NCI-H187 treated with DMSO at 0.1 percent for 48 hours (cell line): ENCODE measurements at places on chromosomes 6 and 20.

DNA sequence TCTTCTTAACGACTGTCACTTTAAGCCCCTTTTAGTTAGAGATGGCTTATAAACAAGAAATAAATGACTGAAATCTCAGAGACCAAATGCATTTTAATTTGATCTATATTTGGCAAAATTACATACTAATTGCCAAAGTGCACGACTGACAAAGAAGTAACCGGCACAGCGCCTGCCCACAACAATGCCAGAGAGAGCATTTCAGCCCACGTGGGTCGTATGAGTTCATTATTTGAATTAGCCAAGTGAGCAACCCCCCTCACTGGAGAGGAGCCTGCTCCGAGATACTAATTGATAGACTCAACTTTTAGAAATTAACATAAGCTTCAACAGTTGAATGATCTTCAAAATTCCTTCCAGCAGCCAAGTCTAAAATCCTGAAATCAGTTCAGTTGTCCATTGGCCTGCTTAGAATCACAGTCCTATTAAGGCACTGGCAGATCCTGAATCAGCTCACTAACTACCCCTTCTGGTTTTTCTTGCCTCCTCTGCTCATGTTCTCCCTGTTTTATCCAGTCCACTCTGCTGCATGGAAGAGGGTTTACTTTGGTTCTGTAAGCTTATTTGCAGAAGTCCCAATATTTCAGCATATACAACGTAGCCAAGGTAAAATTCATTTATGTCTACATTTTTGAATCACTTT lies 519.1 kb upstream of the AGPAT4 start:
- no peak for DNase-seq

DNA sequence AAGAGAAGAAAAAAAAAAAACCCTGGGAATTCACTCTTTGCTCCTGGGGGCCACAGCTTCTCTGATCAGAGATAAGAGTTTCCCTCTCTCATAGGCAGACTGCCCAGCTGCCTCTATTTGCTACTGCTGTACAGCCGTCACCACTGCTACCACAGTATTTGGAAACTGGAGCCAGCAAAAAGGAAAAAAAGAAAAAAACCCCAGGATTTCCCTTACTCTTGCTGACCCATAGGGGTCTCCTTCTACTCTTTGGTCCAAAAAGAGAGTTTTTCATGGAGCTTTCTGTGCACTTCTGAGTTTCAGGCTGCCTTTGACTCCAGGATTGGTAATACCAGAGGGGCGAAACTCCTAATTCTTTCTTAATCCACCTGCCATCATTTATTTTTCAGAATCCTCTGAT lies 89.7 kb downstream of the MDGA1 start:
- DNase-seq: no peak

GRCh38 chr20:48406912-48407340 lies 420.9 kb downstream of the PREX1 start:
- DNase-seq: no peak

GRCh38 chr20:11777387-11778205 lies 140.1 kb upstream of the BTBD3 start:
- DNase-seq: no peak

GRCh38 chr20:48047447-48047846 lies 262.2 kb upstream of the SULF2 start:
- DNase-seq: no peak

DNA sequence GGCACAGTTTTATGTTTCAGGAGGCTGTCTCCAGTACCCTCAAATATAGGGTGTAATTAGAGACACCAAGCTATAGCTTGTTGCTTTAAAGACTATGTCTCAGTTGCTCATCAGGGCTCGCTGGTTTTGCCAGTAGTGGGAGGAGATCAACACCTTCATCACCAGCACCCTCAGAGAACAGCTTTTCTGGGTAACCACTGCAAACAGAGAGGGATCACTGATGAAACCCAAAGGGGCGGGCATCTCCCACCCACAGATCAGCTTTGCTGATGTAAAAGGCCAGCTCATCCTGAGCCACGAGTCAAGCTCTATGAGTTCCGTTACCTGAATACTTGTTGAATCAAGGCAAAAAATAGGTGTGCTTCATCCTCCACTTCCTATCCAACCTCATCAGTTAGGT lies 187.7 kb downstream of the AIG1 start:
- no peak for DNase-seq

DNA sequence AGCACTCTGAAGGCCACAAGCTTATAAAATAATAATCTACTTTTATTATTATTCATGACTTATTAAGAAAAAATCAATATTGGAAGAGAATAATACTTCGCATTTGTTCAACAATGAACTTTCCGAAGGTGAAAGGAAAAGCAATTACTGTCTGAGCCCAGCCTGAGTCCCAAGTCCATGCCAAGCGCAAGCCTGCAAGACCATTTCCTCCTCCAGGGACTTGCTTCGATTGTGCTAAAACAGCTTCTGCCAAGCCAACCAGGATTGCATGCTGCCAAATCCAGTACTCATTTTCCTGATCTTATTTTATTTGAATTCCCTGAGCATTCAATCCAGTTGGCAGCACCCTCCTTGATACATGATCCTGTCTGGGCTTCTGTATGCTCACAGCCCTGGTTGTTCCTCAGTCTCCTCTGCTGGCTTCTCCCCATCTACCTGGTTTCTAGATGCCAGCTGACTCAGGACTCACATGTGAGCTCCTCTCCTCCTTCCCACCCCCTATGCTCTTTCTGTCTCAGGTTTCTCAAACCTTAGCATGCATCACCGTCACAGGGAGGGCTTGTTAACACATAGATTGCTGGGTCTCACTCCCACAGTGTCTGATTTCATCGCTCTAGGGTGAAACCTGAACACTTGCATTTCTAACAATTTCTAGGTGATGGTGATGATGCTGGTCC lies 55.9 kb upstream of the PSMF1 start:
- DNase-seq: no peak

GRCh38 chr20:56463428-56463827 lies 5.0 kb upstream of the RTF2 start:
- no peak for DNase-seq

- DNase-seq: no peak
Measured at GRCh38 chr20:17141568-17141967, 85.3 kb upstream of the PCSK2 start.

- no peak for DNase-seq
Measured at GRCh38 chr20:14958626-14959025, 621.2 kb upstream of the FLRT3 start.

GRCh38 chr6:139546106-139546472 lies 171.6 kb upstream of the CITED2 start:
- DNase-seq: no peak

DNA sequence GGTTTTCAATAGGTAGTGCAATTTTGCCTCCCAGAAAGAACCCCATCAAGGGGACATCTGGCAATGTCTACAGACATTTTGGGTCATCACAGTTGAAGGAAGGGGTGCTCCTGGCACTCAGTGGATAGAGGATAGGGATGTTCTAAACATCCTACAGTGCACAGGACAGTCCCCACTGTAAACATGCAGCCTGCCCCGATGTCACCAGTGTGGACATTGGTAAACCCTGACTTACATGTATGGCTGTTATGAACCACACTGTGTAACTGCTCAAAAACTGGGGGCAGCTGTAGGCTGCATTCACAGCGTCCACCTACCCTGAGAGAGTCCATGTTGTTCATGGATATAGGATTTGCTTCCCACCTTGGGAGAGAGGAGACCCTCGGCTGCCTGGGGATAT lies 79.3 kb upstream of the FOXQ1 start:
- DNase-seq: no peak

DNA sequence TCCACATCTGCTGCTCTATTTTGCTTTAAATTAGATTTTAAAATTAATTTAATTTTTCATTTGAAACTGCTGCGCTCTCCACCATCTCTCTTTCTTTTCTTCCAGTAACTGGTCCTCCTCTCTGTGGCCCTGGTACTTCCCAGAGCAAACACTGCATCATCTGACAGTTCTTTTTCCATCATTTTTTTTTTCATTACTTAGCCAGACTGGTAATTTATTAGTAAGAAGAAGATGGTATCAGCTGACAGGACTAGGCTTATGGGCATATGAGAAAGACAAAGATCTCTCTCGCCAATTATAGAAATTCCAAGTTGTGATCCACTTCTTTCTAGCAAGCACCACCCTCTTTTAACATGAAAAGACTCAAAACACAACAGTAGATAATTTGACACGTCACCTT lies 73.7 kb upstream of the FAM184A start:
- no peak for DNase-seq

- DNase-seq: no peak
Measured at GRCh38 chr20:61234224-61234890, 17.7 kb upstream of the CDH4 start.

DNA sequence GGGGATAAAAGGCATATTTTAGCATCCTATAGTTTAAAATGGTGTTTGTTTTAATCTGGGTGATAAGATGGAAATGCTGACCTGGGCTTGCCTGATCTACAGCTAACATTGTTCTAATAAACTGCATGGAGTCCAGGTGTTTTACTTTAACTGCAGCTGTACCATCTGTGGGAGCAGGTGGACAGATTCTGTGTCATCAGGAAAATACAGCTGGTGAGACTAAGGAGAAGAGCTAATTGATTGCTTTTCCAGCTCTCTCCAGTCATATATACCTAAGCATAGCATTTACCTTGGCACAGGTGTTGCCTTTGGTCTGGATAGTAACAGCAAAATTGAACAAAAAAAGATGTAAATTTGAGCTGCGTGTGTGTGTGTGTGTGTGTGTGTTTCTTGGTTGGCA lies 31.6 kb downstream of the CBFA2T2 start:
- peak; percentile 93 for DNase-seq

- no peak for DNase-seq
Measured at GRCh38 chr20:60056407-60057122, 98.3 kb downstream of the CDH26 start.

DNA sequence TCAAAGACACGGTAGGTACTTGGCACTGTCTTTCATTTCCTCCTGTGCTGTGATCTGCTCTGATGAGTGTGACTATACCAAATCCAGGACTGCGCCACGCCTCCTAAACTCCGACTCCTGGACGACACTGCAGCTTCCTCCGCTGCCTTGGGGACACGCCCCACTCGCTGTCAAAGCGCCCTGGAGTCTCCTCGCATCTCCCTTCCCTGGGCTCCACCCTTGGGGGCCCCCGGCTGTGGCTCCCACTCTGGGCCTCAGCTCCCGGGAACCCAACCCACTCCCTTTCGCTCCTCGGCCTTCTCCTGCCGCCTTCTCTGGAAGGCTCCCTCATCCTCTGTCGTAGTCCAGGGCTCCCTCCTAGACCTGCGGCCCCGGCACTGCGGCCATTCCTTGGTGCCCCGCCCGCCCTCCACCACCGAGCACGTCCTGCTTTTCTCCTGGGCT lies 61.2 kb downstream of the RSPH3 start:
- DNase-seq: no peak

GRCh38 chr6:72619883-72620696 lies 1.8 kb upstream of the KCNQ5 start:
- DNase-seq: no peak

- DNase-seq: peak; percentile 82
Measured at GRCh38 chr6:44010411-44011349, 116.6 kb downstream of the MRPL14 start.

DNA sequence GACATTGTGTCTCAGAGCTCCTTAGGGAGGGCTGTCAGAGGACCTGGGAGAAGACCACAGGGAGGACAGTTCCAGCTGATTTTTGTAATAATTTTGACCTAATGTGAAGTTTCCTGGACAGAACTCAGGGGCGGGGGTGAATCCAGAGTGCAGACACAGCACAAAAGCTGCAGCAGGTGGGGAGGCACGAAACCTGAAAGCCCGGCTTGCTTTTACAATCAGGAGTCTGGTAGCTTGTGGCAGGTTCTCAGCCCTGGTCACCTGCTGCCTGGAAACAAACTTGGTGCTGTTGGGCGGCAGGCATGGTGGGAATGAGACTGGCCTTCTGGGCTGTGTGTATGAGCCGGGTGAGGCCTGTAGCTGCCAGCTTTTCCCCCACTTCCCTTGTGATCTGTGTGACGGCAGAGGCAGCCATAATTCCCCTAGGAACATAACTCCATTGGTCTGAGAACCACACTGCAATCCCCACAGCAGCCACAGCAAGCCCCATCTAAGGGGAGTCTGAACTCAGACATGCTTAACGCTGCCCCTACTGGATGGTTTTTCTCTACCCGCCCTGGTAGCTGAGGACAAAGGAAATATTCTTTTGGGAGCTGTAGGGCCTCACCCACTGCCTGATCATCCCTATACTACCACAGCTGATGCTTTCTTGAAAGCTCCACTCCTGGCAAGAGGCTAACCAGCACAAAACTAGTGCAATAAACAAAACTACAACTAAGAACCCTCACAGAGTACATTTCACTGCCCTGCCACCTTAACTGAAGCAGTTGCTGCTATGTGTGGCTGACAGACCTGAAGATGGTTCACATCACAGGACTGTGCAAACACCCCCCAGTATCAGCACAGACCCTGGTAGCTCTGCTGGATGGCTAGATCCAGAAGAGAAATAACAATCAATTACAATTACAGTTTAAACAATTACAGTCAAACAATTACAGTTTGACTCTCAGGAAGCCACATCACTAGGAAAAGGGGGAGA lies 1055.1 kb upstream of the GJE1 start:
- DNase-seq: no peak

DNA sequence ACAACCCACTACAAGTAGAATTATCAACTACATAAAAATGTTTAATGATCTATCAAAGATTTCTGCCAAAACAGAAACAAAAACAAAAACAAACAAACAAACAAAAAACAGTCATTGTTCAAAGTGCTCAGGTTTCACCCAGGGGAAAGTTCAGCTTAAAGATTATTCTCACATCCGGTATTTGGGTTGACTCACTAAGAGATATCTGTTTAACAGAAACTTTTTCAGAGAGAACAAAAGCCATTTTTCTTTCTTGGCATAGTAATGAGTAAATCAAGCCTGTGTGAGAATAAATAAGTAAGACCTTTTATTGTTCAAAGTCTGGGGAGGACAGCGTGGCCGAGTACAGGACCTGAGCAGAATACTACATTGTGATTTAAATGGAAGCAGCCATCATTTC lies 143.6 kb downstream of the RCAN2 start:
- no peak for DNase-seq

GRCh38 chr20:51491393-51491792 lies 51.1 kb downstream of the NFATC2 start:
- no peak for DNase-seq

DNA sequence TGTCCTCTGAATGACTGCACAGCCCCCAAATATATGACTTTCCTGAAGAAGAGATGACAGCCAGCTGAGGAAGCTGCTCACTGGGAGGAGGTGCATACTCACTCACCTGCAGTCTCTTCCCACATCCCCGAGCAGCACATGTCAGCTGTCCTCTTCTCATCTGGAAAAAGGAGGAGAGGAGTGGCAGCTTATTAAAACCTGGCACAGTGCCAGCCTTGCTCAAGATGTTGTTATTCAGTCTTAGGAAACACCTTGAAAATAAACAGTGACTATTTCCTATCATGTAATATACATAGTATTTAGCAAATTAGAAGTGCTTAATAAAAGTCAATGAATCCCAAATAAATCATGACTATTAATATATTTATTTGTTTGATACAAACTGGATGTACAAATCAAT lies 232.9 kb downstream of the EPM2A start:
- peak; percentile 10 for DNase-seq

GRCh38 chr20:44776980-44777379 lies 31.3 kb downstream of the KCNK15 start:
- DNase-seq: no peak

GRCh38 chr6:151148111-151148510 lies 91.7 kb upstream of the AKAP12 start:
- DNase-seq: no peak

GRCh38 chr6:157172231-157172701 lies 151.1 kb downstream of the TMEM242 start:
- no peak for DNase-seq

GRCh38 chr20:61290721-61291120 lies 38.7 kb downstream of the CDH4 start:
- no peak for DNase-seq
